ENCODE measurements at places on chromosomes 1 and 21. TPM values are rescaled to one million over a fixed set of nuclear protein-coding genes. Genes with fewer than 3 reads are reported as not detected.

MROH9 gene
- not detected for total RNA-seq

CRYAA gene
- not detected for total RNA-seq

NHLH1 gene
- 0.27 TPM for total RNA-seq

KRTAP13-1 gene
- total RNA-seq: not detected

LBR gene
- 87.0 TPM for total RNA-seq

BEND5 gene
- total RNA-seq: not detected

ADAM15 gene
- 216 TPM for total RNA-seq

HSPB7 gene
- not detected for total RNA-seq

GPR25 gene
- not detected for total RNA-seq

NTRK1 gene
- total RNA-seq: 5.5 TPM

TATDN3 gene
- 37.5 TPM for total RNA-seq

SPRR2G gene
- not detected for total RNA-seq

RNU1-2 gene
- total RNA-seq: under 0.01 TPM

PIK3R3 gene
- 2.9 TPM for total RNA-seq

APOBEC4 gene
- not detected for total RNA-seq

MTARC1 gene
- 10.9 TPM for total RNA-seq

PLA2G5 gene
- total RNA-seq: not detected

C1orf116 gene
- total RNA-seq: not detected

INSRR gene
- 0.17 TPM for total RNA-seq

TSSK3 gene
- total RNA-seq: 0.57 TPM

TMEM61 gene
- total RNA-seq: not detected
